ENCODE measurements at places on chromosomes 6 and 20.

DNA sequence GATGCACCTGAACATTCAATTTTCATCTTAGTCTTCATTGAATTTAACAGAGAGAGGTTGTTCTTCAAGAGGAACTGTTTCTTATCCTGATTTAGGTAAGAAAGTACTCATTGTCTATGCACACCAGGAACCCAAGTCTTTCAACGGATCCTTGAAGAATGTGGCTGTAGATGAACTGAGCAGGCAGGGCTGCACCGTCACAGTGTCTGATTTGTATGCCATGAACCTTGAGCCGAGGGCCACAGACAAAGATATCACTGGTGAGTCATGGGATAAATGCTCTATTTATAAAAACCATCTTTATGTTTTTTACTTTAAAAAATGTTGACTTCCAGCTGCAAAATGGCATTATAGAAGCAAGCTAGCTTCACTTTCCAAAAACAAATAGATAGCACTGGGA lies 10.2 kb downstream of the NQO2 start:
- no peak for DNase-seq

GRCh38 chr6:126914801-126915200 lies 203.7 kb upstream of the RSPO3 start:
- no peak for DNase-seq

GRCh38 chr20:6053776-6054688 lies at the start of gene LRRN4:
TSS of gene LRRN4 (minus strand) at chr20:6054060. CDS start at chr20:6052799, 1,261 bp downstream.
- DNase-seq: no peak

DNA sequence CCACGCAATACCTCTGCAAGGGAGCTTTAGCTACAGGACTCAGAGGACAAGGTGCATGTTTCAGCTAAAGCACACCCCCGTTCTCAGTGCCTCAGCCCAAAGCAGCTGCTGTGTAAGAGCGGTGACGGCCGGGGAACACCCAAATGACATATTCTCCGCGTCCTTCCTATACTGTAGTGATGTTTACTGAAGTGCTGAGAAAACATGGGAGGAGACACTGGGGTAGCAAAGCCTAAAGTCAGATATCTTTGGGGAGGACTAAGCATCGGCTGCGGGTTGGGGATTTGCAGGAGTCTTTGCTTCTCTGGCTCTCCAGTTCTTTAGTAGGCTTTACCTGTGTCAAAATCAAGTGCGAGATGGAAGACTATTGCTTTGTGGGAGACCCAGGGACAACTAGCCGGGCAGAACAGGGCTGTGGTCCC lies 1.7 kb downstream of the SLC22A23 start:
- peak; percentile 35 for DNase-seq

- no peak for DNase-seq
Measured at GRCh38 chr6:46370622-46371021, 120.6 kb downstream of the RCAN2 start.

GRCh38 chr20:24365670-24366069 lies 103.8 kb upstream of the SYNDIG1 start:
- no peak for DNase-seq
